Left lung (tissue), 14 donors: ENCODE measurements at places on chromosomes 11 and 22. TPM values are rescaled to one million over a fixed set of nuclear protein-coding genes. Genes with fewer than 3 reads are reported as not detected.

The FXYD2 gene
- polyA plus RNA-seq, result 6.2 TPM

The CRYAB gene
- polyA plus RNA-seq, result 29.6 TPM

The MS4A6E gene
- not detected for polyA plus RNA-seq

The OR51B5 gene
- polyA plus RNA-seq, result 0.59 TPM

The FXYD6 gene
- polyA plus RNA-seq, result 160 TPM

The FGF19 gene
- not detected for polyA plus RNA-seq
